ENCODE measurements at places on chromosomes 1 and 21.

DNA sequence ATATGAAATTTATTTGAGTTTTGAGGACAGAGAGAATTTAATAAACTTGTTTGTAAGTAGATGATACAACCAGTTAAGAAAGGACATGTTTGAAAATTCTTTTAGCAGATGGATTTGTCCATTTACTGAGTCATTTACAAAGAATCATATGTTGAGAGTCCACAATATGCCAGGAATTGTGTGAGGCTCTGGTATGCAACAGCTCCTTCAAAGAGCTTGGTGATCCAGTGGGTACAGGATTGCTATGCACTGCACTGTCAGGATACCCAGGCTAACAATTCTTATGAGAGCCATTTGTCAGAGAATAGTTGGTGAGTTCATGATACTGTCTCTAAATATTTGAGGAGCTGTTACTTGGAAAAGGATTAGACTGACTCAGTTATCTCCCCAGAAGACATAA is 11.0 kb downstream of the DNM3 start:
- ATAC-seq, result peak; percentile 44

GRCh38 chr1:41371630-41372599 is 10.7 kb downstream of the FOXO6 start:
- peak; percentile 39 for ATAC-seq

- no peak for ATAC-seq
Observed at GRCh38 chr1:245213066-245213831, 58.5 kb downstream of the KIF26B start.

DNA sequence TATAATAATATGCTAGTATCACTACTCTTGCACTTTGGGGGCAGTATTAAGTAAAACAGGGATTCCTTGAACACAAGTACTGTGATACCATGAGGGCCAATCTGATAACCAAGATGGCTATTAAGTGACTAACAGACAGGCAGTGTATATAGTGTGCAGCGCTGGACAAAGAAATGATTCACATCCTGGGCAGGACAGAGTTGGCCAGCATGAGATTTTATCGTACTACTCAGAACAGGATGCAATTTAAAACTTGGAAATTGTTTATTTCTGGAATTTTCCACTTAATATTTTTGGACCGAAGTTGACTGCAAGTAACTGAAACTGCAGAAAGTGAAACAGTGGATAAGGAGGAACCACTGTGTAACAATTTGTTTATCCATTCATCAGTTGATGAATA is 74.6 kb downstream of the DNTTIP2 start:
- peak; percentile 99 for ATAC-seq

- no peak for ATAC-seq
Observed at GRCh38 chr1:70910013-70910412, 137.6 kb downstream of the PTGER3 start.

GRCh38 chr1:17158961-17159360 is 39.7 kb upstream of the PADI2 start:
- ATAC-seq, result no peak

GRCh38 chr1:27824411-27824810 is 6.2 kb upstream of the PPP1R8 start:
- ATAC-seq, result no peak

DNA sequence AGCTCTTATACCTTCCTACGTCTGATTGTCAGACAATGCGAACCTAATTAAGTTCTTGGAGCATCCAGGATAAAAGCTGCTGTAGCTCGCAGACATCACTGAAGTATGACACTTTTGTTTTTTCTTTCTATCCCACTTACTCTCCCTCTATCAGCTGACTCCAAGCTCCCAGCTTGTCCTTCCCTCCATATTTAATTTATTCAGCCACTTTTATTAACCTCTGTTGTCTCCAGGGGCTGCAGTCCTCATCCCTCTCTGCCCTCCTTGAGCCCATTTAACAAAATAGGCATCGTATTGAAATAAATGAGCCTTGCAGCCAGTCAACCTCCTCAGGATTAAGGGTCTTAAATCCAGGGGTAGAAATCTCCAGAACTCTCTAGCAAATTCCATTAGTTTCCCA is 7.1 kb downstream of the KIRREL1 start:
- no peak for ATAC-seq

DNA sequence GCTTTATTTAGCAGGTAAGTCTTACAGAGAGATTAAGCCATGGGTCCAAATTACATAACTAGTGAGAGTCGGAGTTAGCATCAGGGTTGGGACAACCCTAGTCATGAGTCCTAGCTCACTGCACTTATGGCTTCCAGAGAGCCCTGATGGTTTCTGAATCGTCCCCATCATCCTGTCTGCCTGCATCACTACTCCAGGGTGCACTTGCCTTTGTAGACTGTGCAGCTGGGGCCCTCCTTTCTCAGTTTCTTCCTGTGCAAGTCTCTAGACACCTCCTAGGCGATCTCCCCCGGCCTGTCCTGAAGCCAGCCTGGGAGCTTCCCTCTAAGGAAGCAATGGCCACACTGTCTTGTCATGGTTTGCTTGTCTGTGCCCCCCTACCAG is 37.1 kb downstream of the KIAA0040 start:
- ATAC-seq, result no peak

- peak; percentile 63 for ATAC-seq
Observed at GRCh38 chr1:224259986-224260385, 70.0 kb downstream of the NVL start.

DNA sequence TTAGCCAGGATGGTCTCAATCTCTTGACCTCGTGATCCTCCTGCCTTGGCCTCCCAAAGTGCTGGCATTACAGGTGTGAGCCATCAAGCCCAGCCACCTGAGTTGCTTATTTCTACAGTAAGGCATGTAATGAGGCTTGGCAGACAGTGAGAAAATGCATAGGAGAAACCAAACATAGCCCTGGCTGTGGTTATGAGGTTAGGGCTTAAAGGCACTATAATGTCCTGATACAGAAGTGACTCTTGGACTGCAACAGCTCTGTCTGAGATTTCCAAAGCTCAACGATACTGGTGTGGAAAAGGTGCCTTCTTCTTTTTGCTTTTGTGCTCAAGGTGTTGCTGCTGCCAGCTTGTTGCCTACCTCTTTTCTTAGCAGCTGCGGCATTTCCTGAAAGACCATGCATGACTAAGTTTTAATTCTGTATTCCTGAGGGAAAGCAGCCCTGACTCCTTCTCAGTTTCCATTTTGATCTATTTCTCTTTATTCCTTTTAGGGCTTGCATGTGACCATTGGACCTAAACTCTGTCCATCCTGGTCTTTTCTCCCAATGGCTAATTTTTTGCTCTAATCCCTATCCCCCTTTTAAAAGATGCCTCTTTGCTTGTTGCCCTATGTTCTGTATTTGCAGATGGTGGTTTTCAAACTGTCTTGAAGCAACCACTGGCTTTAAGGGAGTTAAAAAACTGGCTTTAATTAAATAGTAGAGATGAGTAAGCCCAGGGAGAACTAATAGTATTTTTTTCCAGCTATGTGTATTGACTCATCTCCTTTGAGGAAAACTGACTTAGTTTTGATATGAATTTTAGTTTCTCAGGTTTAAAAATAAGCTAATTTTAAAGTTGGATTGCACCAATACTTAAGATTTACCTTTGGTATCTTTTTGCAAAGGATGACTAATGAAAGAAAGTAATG is 70.3 kb downstream of the KIF1B start:
- ATAC-seq, result peak; percentile 89

DNA sequence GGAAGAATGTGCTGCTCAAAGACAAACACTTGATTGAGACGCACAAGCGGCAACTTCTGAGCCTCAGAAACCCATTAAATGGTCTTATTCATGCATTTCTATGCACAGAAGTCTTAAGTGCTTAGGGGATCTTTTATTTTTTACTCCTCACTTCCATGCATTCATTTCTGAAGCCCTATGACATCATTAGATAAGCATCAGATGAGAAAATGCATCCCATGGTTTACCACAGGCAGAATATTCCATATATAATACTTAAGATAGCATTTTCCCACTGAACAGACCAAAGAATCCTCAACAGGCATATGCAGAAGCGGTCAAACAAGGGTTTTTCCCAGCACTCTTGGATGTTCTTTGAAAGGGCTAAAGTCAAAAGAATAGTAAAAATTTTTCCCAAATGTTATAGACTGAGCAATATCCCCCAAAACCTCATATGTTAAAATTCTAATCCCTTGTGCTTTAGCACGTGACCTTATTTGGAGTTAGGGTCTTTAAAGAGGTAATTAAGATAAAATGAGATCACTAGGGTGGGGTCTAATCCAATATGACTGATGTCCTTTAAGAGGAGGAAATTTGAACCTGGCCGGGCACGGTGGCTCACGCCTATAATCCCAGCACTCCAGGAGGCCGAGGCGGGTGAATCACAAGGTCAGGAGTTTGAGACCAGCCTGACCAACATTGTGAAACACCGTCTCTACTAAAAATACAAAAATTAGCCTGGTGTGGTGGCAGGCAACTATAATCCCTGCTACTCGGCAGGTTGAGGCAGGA is 22.6 kb upstream of the FAM89A start:
- ATAC-seq, result no peak

- no peak for ATAC-seq
Observed at GRCh38 chr21:34235514-34235913, 128.3 kb upstream of the KCNE2 start.

DNA sequence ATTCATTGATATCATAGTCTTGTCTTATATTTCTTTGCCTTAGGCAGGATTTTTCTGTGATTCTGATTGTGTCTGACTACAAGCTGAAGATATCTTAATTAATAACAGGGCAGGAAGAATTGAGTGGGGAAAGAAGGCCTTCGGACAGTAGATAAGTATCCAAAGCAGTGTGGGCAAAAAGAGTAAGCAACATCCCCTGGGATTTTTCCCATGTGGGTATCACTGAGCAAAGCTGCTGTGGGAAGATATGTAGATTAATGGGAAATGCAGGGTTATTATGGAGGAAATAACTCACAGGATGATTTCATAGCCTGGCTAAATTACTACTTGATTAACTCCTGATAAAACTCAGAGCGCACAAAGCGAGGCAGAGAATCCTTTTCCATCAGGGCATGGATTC is 55.7 kb downstream of the RGS5 start:
- ATAC-seq, result peak; percentile 54

DNA sequence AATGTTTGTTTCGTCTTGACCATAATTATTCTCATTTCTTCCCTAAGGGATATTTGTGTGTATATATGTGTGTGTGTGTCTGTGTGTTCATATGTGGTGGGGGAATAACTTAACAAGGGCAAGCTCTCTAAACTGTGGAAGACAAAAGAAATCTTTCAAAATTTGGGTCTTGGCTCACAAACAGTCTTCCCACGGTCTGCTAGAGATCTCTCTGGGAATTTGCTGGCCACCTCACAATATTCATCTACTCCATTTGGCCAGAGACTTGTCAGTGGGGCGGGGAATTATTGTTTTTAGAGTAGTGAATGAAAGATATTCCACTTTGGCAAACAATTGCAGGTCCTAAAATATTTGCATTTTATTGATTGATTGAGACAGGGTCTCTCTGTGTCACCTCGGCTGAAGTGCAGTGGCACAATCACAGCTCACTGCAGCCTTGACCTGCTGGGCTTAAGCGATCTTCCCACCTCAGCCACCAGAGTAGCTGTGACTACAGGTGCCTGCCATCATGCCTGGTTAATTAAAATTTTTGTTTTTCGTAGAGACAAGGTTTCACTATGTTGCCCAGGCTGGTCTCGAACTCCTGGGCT is 8.0 kb upstream of the EIF2B3 start:
- no peak for ATAC-seq

GRCh38 chr1:226825746-226826100 is 44.7 kb upstream of the PSEN2 start:
- no peak for ATAC-seq

- no peak for ATAC-seq
Observed at GRCh38 chr1:86798608-86799291, 94.4 kb downstream of the SH3GLB1 start.

DNA sequence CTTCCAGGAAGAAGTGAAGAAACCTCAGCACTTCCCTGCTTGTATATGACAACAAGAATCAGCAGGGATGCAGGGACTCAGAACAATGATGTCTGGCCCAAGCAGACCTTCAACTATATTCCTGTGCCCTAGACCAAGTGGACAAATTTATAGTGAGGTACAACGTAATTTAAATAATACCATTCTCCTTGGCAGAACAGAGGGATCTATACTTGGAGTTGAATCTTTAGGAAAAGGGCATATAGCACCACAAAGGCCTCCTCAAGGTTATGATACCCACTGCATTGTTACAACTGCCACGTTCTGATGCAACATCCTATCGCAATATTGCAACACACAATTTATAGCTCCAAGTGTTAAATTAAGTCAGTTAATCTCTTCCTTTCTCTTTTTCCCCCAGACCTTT is 29.1 kb upstream of the GFI1 start:
- no peak for ATAC-seq

DNA sequence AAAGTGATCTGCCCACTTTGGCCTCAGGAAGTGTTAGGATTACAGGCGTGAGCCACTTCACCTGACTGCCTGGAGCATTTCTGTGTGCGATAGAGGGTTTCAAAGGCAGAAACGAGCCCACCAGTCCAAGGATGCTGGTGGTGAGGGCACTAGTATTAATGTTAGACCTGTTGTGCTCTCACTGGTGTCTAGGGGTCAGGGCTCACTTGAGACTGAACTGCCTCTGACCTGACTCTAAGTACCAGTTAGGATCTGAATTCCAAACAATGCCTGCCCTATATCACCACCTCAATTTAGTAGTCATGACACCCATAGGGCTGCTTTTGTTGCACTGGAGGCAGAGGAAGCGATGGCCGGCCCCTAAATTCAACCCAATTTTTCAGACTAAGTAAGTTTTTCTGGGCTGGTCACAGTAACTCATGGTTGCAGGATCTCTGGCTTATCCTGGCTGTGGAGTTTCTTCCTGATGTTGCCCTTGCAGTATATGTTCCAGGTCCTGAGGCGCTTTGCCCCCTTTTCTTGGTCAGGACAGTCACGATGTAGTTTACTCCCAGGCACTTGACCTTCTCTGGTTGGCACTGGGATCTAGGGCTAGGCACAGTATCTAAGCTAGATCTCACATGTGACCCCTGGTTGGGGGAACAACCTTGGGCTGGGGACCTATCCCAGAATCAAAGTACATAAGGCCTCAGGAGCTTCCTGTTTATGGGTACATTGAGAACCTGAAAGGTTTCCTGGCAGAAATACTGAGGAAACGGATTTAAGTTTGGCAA is 4.5 kb downstream of the CCDC17 start:
- ATAC-seq, result no peak
